Activated naive CD8-positive, alpha-beta T cell treated with anti-CD3 and anti-CD28 coated beads, Interleukin-2, amount 50 U/mL, for 16 hours (primary cell): ENCODE measurements at places on chromosomes 5 and 9.

DNA sequence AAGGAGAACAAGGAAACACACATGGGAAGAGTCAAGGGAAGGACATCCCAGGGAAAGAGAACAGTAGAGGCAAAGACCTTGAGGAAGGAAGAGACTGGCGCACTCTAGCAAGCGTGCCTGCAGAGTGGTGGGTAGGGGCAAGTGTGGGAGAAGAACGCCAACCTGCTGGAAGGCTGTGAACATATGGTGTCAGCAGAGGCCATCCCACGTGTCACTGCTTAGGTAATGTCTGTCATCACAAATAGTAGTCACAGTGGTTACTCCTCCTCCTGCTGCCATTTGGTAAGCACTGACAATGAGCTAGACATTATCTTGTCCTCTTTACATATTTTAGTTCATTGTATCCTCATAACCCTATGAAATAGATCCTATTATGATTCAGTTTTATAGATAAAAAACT lies 206.4 kb upstream of the TRIM32 start:
- no peak for DNase-seq

GRCh38 chr5:123209502-123210027 lies 120.5 kb downstream of the PRDM6 start:
- DNase-seq, result no peak

DNA sequence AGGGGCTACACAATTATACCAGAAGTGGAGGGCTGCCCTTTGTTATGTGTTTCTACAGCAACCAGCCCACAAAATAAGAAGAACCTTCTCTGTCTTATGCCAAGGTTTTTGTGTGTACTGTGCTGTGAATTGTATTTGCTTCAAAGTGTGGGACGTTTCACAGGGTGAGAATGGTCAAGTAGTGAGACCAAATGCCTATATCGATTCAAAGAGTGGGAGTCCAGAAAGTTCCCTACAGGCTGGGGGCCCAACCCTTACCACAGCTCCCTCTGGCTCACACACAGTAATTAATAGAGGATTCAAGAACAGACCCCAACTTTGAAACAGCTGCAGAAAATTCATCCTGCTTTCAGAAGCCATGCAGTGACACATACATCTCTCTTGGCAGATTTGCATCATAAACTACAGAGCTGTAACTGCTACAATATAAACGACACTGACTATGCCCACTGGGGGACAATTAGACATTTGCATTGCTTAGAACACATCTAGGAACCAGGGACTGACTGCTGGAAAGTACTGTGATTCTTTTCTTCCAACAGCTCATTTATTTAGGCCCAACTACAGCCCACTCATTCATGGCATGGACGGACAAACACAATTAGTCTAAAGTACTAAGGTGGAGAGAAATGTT lies 12.8 kb downstream of the ENC1 start:
- no peak for DNase-seq

DNA sequence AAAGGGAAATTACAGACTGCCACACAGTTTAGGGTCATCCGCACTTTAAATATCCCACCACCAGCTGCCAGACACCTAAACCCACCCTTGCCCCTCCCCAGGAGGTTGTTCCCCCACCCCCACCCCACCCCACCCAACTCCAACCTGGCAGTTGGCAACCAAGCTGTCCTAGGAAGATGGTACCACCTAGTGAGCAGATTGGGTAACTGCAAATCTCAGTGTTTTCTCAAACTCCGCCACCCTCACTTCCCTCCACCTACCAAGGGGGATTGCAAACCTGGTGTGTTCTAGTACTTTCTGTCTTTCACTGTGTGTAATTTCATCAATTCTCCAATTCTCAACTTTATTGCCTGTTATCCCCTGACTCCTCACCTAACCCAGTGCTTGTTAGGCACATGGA lies 323.8 kb upstream of the IRX2 start:
- DNase-seq, result no peak

GRCh38 chr9:84278130-84278529 lies 62.4 kb downstream of the SLC28A3 start:
- DNase-seq, result no peak

GRCh38 chr9:2086971-2087370 lies 71.8 kb downstream of the SMARCA2 start:
- DNase-seq, result no peak

- no peak for DNase-seq
Observed at GRCh38 chr9:86405926-86406325, 51.7 kb upstream of the TUT7 start.

DNA sequence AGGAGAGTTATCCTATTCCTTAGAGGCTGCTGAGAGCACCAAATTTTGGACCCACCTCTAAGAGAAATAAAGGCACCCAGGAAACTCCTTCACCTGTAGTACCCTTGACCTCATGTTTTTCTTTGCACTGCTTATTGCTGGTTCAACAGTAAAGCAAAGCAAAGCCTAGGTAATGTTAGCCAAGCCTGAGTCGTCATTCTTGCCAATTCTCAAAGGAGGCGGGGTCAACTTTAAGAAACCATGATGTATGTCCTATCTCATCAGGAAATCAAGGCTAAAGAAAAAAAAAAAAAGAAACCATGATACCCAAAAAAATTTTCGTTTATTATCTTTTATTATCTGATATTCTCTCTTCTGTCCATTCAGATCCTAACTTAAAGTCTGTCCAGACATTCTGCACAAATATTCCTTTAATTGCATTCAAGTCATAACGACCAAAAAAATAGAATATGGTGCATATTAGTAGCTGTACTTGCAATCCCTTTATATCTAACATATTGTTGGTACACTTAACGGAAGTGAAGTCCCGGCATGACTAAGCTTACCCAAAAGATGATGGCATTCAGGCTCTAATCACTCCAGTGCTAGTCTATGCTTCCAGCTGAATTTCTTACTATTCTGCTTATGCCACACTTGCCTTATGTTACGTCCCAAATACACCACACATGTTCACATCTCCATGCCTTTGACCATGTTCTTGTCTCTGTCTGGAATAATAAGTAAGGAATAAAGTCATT lies 1.8 kb downstream of the AUH start:
- no peak for DNase-seq

DNA sequence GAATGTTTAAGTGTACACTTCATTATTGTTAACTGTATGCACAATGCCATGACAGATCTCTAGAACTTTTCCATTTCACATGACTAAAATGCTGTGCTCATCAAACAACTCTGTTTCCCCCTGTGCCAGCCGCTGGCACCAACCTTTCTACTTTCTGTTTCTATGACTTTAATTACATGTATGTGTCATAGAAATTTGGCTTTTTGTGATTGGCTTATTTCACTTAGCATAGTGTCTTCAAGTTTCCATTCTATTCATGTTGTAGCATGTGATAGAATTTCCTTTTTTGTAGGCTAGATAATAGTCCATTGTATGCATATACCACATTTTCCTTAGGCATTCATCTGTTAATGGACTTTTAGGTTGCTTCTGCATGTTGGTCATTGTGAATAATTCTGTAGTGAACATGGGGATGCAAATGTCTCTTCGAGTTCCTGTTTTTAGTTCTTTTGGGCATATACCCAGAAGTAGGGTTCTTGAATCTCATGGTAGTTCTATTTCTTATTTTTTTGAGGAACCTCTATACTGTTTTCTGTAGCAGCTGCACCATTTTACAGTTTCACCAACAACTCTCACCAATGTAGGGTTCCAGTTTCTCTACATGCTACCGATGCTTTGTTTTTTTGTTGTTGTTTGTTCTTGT lies 184.4 kb upstream of the DMRT1 start:
- no peak for DNase-seq

DNA sequence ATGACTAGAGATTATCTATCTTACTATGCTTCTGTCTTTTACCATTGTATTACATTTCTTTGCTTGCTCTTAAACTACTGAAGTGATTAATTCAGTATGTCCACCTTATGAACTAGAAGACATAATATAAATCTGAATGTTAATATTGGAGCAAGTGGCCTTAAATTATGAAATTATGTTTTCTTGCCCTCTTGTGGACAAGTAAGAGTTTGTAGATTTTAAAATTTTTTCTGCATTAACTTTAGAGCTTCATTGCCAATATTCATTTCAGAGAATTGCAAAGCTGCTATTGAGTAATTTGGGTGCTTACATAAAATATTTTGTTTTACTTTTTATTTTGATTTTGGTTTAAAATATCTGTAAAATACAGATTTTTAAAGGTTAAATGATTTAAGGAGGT lies 55.3 kb downstream of the RANBP17 start:
- DNase-seq, result no peak

GRCh38 chr5:167565189-167565954 lies 726.1 kb upstream of the WWC1 start:
- no peak for DNase-seq

DNA sequence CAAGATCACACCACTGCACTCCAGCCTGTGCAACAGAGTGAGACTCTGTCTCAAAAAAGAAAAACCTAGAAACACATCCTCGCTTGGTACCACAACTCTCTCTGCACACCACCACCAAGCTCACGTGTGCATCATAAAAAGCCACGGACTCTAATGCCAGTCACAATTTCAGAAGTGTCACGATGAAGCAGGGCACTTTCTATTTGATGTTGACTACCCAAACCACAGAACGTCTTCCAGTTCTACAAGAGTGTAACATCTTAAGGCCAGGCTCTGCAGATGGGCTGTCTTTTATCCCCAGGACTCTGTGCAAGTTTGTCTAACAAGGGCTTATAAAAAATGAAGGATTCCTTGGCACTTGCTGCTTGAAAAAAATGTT lies 22.9 kb downstream of the GFPT2 start:
- no peak for DNase-seq

GRCh38 chr9:28699632-28700031 lies 1126.4 kb upstream of the C9orf72 start:
- DNase-seq, result no peak

DNA sequence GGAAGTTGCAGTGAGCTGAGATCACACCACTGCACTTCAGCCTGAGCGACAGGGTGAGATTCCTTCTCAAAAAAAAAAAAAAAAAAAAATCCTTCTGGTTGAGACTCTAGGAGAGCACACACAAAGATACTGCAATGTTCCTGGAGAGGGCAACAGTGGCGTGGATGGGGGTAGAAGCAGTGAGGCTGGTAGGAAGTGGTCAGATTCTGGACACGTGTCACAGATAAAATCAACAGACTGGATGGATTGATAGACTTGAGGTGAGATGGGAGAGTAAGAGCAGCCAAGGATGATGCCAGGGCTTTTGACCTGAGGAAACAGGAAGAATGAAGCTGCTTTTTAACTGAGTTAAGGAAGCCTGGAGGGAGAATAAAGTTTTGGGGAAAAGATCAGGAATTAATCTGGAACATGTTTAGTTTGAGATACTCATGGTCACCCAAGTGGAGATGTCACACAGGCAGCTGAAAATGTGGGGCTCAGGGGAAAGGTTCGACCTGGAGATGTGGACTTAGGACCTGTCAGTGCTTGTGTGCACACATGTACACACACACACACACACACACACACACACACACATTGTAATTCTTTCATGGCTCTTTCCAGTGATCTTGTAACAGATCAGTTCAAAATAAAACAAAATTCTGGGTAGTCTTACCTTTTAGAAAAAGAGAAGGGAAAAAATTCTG lies 88.1 kb downstream of the FANCC start:
- no peak for DNase-seq

DNA sequence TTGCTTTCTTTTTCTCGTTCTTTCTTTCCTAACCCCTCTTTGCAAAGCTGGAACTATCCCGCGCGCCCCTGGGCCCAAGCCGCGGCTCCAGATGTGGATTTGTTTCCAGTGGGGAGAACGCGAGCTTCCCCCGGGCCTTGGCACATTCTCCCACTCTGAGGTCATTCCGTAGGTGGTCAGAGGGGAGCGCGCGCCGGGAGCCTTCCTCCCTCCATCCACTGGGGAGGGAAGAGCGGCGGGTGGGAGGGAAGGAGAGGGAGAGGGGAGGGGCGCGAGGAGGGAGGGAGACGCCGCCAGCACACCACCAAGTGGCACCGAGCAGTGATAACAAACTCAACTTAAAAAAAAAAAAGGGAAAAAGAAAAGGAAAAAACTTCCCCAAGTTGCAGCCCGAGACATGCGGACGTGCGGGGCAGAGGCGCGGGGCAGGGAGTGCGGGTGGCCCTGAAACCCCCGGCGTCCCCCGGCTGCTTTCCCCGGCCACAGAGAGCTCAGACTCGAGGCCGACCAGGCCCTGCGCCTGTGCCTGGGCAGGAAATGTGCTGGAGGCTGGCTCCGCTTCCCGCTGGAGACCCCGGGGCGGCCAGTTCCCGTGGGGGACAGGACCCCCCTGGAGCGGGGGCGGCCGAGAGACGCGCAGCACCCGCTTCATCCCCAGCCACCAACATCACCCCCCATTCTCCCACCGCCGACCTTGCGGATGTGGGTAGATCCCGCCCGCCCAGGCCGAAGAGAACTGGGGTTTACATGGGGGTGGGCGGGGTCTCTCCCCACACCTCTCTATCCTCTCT lies 3.1 kb downstream of the IER5L start:
- no peak for DNase-seq

DNA sequence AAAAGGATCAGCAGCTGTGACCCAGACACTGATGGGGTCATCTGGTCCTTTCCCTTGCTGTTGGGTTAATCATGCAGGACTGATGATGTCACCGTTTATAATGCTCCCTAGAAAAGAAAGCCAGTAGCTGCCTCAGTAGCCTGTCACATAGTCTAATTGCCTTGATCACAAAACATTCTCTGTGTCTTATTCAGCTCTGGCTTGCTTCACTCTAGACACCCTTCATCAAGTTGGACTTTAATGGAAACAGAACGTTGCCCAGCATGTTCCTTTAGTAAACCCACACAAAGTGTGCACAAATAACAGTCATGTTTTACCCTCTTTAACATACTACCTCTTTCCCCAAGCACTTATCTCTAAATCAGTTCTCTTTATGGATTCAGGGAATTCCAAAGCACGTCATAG lies 170.8 kb downstream of the SGCD start:
- DNase-seq, result no peak

DNA sequence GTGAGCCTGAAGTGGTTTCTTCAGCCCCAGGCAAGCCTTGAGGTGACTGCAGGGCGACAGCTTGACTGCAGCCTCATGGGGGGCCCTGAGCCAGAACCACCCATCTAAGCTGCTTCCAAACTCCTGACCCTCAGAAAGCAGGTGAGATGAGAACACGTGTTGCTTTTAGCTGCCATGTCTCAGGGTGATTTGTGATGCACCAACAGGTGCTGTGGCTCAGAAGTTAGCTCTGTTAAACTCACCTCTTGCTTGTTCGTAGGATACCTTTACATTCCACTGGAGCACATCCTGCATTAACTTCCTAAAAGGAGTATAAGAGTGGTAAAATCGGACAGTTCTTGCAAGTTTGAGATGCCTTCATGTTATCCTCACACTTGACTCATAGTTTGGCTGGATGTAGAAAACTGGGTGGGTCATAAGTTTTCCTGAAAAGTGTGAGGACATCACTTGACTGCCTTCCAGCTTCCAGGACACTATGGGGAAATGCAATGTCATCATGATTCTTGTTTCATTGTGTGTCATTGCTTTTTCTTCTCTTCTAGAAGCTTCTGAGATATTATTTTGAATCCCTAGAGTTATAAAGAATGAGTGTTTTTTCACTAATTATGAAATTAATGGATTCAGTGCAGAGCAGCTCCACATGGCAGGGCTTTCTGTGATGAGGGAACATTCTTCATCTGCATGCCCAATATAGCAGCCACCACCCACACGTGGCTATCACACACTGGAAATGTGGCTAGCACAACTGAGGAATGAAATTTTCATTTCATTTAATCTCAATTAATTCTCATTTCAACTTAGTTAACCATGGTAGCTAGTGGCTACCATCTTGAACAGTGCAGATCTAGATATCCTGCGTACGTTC lies 92.3 kb downstream of the HSD17B3 start:
- DNase-seq, result no peak
